Fibroblast of lung (primary cell): ENCODE measurements at places on chromosomes 1 and 21. TPM values are rescaled to one million over a fixed set of nuclear protein-coding genes. Genes with fewer than 3 reads are reported as not detected.

DNA sequence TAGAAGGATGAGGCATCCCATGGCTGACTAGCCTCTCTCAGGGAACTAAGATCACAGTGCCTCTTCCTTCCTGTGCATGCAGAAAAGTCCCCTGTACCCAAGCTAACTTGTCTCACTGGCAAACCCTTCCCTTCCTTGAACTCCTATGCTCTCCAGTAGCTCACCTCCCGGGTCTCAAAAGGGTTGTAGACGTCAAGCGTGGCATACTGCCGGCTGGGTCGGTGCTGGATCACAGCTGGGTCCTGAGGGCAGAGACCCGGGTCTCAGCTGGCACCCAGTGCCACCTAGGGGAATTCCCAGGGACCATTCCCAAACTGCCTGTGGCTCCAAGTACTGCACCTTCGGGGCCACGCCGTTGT lies 688 bp downstream of the SCAMP3 start:
- H3K27me3 ChIP-seq, result no peaks in the 10 kb centered on the region
- peak overlapping the region; percentile 75 for H3K4me3 ChIP-seq
- no peak for DNase-seq
- peak overlapping the region; percentile 68 for H3K27ac ChIP-seq
- H3K4me1 ChIP-seq, result peaks cover 2% of the 10 kb centered on the region

DNA sequence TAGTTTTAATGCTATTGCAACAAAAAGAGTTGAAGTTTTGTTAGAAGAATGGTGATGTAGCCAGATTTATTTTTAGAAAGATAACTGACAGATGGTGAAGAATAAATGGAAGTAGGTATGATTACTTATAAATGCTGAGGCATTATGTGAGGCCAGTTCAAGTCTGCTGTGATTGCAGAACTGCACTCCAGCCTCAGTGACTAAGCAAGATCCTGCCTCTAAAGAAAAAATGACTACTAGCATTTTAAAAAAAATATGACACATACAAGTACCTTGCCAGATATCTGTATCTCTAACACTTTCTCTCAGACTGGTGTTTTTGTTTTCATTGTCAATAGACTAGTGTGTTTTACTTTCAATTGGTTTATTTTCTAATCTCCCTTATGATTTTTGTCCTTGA lies 1242.4 kb upstream of the ADGRL4 start:
- no peak overlapping the region for H3K27ac ChIP-seq
- no peaks in the 10 kb centered on the region for H3K36me3 ChIP-seq
- no peak overlapping the region for H3K4me3 ChIP-seq
- H3K4me1 ChIP-seq, result no peaks in the 10 kb centered on the region
- H3K27me3 ChIP-seq, result no peaks in the 10 kb centered on the region

DNA sequence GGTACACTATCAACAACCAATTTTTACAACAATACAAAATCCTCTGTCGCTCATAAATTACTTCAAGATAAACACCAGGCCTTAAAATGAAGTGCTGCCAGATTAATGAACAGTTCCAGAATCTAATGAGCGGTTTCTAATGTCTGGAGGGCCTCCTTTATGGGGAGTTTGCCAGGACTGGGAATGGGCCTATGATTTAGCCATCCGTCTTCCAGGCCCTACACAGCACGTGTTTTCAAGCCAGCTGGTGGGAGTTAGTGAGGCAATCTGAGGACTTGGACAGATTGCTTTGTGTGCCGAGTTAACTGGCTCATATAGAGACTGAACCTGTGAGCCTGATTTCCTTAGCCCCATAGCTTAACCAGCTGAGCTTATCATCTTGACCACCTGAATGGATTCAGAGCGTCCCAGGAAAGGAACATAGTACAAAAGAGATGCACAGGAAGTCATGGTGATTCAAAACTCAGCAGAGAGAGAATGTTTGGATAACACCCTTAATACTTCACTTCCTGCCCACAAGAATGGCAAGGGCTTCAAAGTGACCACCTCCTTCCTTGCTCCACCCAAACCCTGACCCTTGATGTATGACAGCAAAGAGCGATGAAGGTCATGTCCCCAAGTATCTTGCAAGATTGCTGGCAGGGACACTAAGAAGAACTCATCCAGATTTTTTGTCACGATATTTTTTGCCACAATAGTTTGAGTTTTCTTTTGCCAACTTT lies 143.5 kb downstream of the SLC30A10 start:
- H3K36me3 ChIP-seq, result no peaks in the 10 kb centered on the region
- H3K27ac ChIP-seq, result no peak overlapping the region
- DNase-seq, result peak; percentile 73
- no peaks in the 10 kb centered on the region for H3K27me3 ChIP-seq
- no peak overlapping the region for H3K4me3 ChIP-seq

Gene LENEP
- 0.26 TPM in 1 of 2 replicates, not detected in the other for total RNA-seq

GRCh38 chr1:199687321-199687720 lies 340.2 kb upstream of the NR5A2 start:
- H3K4me3 ChIP-seq, result no peak overlapping the region
- H3K4me1 ChIP-seq, result peaks cover 3% of the 10 kb centered on the region
- H3K27ac ChIP-seq, result no peak overlapping the region
- DNase-seq, result peak; percentile 16

DNA sequence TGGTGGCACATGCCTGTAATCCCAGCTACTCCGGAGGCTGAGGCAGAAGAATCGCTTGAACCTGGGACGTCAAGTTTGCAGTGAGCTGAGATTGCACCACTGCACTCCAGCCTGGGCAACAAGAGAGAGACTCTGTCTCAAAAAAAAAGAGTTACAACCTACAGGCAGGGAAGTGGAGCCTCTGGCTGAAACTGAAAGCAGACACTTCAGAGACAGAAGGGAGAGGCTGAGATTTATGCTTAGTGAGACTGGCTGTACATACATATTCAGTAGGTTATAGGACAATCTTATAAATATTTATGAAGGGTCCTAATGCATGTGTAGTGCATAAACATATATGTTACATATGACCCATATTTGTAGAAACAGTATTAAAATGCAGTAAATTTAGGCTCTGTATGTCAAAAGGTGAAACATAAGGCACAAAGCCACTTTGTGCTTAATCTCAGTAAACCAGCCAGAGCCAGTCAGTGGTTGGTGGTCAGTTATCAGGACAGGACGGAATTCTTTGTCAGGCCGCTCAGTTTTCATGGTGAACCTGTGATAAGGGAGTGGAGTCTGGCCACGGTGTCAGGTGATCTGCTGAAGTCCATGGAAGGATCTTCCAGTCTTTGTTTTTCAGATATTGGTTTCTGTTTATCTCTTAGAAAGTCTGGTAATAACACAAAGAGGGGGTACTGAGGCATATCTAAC lies 13.7 kb downstream of the RHEX start:
- peaks cover 3% of the 10 kb centered on the region for H3K27me3 ChIP-seq
- H3K36me3 ChIP-seq, result no peaks in the 10 kb centered on the region
- H3K4me1 ChIP-seq, result no peaks in the 10 kb centered on the region

DNA sequence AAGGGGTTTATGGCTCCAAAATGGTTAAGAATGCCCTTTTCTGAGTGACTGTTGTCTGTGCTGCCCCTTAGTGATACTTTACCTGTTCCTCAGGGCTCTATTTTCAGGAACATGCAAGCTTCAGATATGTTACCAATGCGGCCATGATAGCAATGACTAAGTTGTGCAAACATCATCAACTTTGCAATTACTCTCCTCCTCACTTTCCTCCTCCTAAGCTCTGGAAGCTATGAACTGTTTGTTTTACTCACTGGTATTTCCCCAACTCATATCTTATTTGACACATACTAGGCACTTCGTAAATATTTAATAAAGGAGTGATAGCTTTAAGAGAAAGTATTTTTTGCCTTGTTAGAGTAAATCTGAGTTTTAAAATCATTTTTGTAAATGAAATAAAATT lies 53.8 kb downstream of the RWDD3 start:
- no peak for DNase-seq
- H3K27me3 ChIP-seq, result no peaks in the 10 kb centered on the region
- no peaks in the 10 kb centered on the region for H3K36me3 ChIP-seq
- H3K27ac ChIP-seq, result no peak overlapping the region
- H3K4me1 ChIP-seq, result no peaks in the 10 kb centered on the region

DNA sequence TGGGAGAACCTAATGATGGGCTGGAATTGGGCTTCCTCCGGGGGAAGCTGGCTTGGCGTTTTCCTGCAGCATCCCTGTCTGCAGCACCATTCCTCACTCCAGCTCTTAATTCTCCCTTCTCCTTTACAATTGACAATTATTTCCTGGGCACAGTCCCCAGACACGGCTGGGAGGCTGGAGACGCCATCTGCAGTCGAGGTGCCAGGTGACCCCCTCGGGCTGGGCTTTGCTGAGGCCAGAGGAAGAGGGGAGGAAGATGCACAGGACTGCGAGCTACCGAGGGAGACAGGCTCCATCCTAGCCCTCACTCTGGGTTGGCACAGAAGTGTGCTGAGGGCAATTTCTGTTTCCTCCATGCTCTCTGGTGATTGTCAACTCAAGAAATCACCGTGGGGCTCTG lies 453.8 kb downstream of the PTPRU start:
- no peaks in the 10 kb centered on the region for H3K36me3 ChIP-seq
- no peaks in the 10 kb centered on the region for H3K27me3 ChIP-seq
- no peak for DNase-seq

Gene LCE1C
- not detected in 2 replicates for total RNA-seq

GRCh38 chr1:58231204-58231603 lies 315.3 kb downstream of the OMA1 start:
- no peak overlapping the region for H3K27ac ChIP-seq
- no peaks in the 10 kb centered on the region for H3K27me3 ChIP-seq
- H3K4me1 ChIP-seq, result no peaks in the 10 kb centered on the region
- no peak for DNase-seq

- H3K4me1 ChIP-seq, result peaks cover 7% of the 10 kb centered on the region
- H3K36me3 ChIP-seq, result no peaks in the 10 kb centered on the region
- H3K4me3 ChIP-seq, result no peak overlapping the region
- H3K27ac ChIP-seq, result no peak overlapping the region
- no peak for DNase-seq
Measured at GRCh38 chr1:24696756-24697330, 48.4 kb upstream of the CLIC4 start.

DNA sequence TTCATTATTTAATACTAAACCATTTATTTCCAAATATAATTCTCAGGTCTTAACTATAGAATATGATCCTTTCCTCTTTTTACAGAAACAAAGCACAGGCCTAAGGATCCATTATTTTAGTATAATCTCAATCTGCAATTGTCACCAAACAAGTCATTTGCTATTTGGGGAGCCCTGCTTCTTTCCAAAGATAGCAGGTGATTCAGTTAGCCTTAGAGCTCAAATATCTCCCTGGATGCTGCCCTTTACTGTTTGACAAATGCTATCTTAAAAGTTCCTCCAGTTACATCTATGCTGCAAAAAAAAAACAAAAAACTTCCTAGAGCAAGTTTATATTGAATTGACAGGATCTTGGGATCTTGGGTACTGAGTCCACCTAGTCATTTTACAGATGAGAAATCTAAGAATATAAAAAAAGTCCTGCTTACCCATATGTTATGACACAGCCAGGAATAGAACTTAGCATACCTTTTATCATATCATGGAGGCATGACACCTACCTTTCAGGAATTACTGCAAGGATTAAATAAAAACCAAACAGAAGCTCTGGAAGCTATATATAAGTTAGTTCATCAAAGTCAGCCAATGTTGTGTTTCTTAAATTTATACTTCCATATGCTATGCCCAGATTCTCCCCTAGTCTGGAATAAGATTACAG lies 9.2 kb downstream of the SERBP1 start:
- no peak overlapping the region for H3K27ac ChIP-seq
- H3K36me3 ChIP-seq, result peaks cover 14% of the 10 kb centered on the region
- H3K4me1 ChIP-seq, result no peaks in the 10 kb centered on the region
- H3K4me3 ChIP-seq, result no peak overlapping the region
- no peak for DNase-seq

- DNase-seq, result no peak
- H3K36me3 ChIP-seq, result no peaks in the 10 kb centered on the region
Measured at GRCh38 chr1:146039844-146040194, 18.3 kb upstream of the HJV start.

GRCh38 chr1:88179943-88180342 lies 504.1 kb upstream of the PKN2 start:
- H3K4me3 ChIP-seq, result no peak overlapping the region
- no peaks in the 10 kb centered on the region for H3K27me3 ChIP-seq
- no peak overlapping the region for H3K27ac ChIP-seq
- no peaks in the 10 kb centered on the region for H3K4me1 ChIP-seq
- DNase-seq, result no peak

Gene RASSF5
- 1.8 and 3.0 TPM in 2 replicates for total RNA-seq

GRCh38 chr1:41345434-41346075 lies 15.7 kb upstream of the FOXO6 start:
- no peaks in the 10 kb centered on the region for H3K36me3 ChIP-seq
- H3K4me3 ChIP-seq, result no peak overlapping the region
- H3K27ac ChIP-seq, result no peak overlapping the region
- no peaks in the 10 kb centered on the region for H3K27me3 ChIP-seq

Gene VANGL1
- 5.9 and 8.1 TPM in 2 replicates for total RNA-seq

GRCh38 chr21:41975391-41976272 lies 21.8 kb upstream of the C2CD2 start:
- H3K27ac ChIP-seq, result no peak overlapping the region
- no peaks in the 10 kb centered on the region for H3K4me1 ChIP-seq
- H3K36me3 ChIP-seq, result no peaks in the 10 kb centered on the region
- no peak for DNase-seq
- H3K4me3 ChIP-seq, result no peak overlapping the region
- H3K27me3 ChIP-seq, result no peaks in the 10 kb centered on the region

GRCh38 chr1:18629659-18630510 lies 761 bp upstream of the PAX7 start:
- no peak overlapping the region for H3K27ac ChIP-seq
- no peak overlapping the region for H3K4me3 ChIP-seq
- peaks cover 33% of the 10 kb centered on the region for H3K27me3 ChIP-seq
- H3K4me1 ChIP-seq, result no peaks in the 10 kb centered on the region
- no peak for DNase-seq

Gene LRRC7
- total RNA-seq, result not detected in 2 replicates

Gene MXRA8
- total RNA-seq, result 262 and 397 TPM in 2 replicates

GRCh38 chr1:52032785-52033131 lies 852 bp downstream of the KTI12 start:
- H3K27me3 ChIP-seq, result no peaks in the 10 kb centered on the region
- peak; percentile 59 for DNase-seq
- H3K27ac ChIP-seq, result peak overlapping the region; percentile 96
- H3K36me3 ChIP-seq, result no peaks in the 10 kb centered on the region
- peak overlapping the region; percentile 88 for H3K4me3 ChIP-seq
